HCT116 (cell line): ENCODE measurements at places on chromosomes 4 and X. TPM values are rescaled to one million over a fixed set of nuclear protein-coding genes. Genes with fewer than 3 reads are reported as not detected.

DNA sequence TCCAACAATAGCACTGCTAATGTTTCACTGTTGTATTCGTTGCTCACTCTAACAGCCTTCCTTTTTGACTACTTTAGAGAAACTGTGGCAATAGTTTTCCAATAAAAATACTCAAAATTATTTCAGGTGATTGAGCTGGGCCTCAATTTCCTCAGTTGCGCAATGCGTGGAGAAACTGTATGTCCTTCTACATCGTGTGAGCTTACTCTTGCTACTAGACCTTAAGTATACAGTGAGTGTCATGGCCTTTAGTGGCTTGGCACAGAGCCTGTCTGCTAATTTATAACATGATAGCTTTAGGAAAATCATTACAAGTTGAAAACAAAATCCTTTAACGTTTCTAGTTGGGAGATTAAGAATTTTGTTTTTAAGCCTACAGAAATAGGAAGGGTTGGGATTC is 114.5 kb downstream of the COL4A6 start:
- no peak overlapping the region for H3K4me3 ChIP-seq
- H3K27me3 ChIP-seq = no peaks in the 10 kb centered on the region
- H3K4me1 ChIP-seq = no peaks in the 10 kb centered on the region
- no peak for DNase-seq

DNA sequence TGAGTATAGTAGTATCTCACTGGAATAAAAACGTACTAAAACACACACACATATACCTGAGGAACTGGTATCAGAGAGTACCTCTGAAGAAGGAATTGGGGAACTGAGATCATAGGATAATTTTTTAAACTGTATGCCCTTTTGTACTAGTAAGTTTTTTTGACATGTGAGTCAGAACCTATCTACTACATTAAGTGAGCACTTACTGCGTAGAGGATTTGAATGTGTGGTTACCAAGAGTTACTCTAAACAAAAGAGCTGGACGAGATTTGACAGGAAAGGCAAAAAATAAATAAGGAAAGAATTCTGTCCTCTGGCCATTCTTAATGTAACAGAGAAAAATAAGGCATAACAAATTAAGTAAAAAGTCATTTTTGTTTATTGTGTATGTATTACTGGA is 546.5 kb upstream of the FAT1 start:
- H3K36me3 ChIP-seq = no peaks in the 10 kb centered on the region
- no peak for DNase-seq
- H3K27ac ChIP-seq = no peak overlapping the region
- no peaks in the 10 kb centered on the region for H3K4me1 ChIP-seq
- H3K27me3 ChIP-seq = no peaks in the 10 kb centered on the region

GRCh38 chrX:139929876-139930275 is 3.0 kb downstream of the ATP11C start:
- H3K36me3 ChIP-seq = no peaks in the 10 kb centered on the region
- no peak overlapping the region for H3K27ac ChIP-seq
- H3K27me3 ChIP-seq = no peaks in the 10 kb centered on the region
- no peak for DNase-seq
- peaks cover 15% of the 10 kb centered on the region for H3K4me1 ChIP-seq
- H3K4me3 ChIP-seq = no peak overlapping the region

GRPEL1 gene
- 80.1 TPM for total RNA-seq
